NCI-H524 (cell line): ENCODE measurements at places on chromosomes 16 and 17.

GRCh38 chr17:63679214-63679613, 20.7 kb downstream of the LIMD2 start:
- DNase-seq = no peak

- no peak for DNase-seq
These were observed 159.8 kb downstream of the COPRS start for GRCh38 chr17:31699281-31699680.

DNA sequence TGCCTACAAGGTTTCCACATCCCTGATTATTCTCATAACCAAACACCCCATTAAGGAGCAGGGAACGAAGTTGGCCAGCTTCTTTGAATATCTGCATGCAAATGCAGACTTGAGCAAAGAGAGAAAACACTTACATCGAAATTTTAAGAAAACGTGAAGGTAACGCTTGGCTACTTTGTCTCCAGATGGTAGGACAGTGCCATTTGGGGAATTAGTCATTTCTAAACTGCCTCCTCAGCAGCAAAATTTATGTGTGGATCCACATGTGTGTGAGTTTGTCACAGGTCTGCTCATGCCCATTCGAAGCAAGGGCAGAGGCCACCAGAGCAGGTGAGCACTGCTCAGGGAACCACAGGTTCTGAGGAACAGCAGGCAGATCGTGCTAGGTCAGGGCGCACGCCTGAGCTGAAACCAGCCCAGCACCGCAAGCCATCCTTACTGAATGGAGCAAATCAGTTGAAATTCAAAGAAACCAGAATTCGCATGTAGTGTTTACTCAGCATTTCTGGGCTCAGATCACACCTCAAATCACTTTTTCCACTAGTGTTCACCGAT, 80.1 kb downstream of the SOCS1 start:
- no peak for DNase-seq

GRCh38 chr17:18248300-18248731, 10.2 kb downstream of the FLII start:
- DNase-seq = peak; percentile 60

GRCh38 chr17:68034452-68034776, 1.1 kb upstream of the KPNA2 start:
- no peak for DNase-seq

- no peak for DNase-seq
These were observed 4.2 kb downstream of the ST3GAL2 start for GRCh38 chr16:70434484-70435260.

DNA sequence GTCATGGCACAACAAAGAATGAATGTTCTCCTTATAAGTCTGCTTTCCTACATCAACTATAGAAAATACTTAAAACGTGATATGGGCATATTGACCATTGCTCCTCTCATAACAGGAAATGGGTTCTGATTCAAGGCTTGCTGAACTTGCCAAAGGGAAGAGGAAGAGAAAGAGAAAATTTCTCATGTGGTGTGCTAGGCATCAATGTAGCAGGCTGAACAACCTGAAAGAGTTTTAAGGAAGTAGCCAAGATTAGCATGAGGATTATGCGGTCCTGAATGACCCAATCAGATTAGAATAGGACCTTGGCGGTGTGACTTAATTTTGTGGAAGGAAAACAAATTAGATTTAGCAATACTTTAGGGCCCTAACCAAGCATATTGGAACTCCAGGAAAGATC, 617.7 kb upstream of the CDH11 start:
- DNase-seq = no peak

GRCh38 chr16:87324411-87325275, 7.5 kb upstream of the C16orf95 start:
- DNase-seq = peak; percentile 88

GRCh38 chr17:32558326-32558955, 71.6 kb downstream of the CDK5R1 start:
- no peak for DNase-seq
